B cell (primary cell): ENCODE measurements at places on chromosomes 12 and 14.
A peak's percentile ranks its signal among the peaks of the same experiment; 100 is the strongest.

DNA sequence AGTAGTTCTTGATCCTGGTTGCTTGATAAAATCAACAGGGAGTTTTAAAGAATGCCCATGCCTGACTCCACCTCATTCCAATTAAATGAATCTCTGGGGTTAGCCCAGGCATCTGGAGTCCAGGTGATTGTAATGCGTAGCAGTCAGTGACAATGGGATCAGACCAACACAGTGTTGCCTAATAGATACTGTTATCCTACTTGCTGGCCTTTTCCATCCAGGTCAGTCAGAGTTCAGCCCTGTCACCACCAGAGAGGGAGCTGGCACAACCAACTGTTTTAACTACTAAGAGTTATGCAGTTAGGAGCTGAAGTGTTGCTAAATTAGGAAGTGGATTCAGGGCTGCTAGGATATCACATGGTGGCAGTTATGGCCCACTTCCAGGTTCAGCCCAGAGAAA, 107.1 kb downstream of the GPR135 start:
- DNase-seq = no peak

DNA sequence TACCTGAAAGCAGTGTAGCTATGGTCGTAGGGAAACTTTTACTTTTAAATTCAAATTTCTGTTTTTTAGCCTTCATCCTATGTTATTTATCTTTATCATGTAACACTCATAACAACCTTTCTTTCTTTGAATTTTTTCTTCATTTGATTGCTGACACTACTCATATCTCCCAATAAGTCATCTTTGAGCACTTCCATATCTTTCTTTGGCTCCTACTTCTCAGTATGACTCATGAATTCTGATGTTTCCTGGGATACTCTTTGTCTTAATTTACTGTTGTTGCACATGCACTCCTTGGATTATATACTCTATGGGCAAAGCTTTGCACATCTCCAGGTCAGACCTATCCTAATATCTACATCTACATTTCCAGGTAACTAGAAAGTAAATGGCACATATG, 18.1 kb upstream of the IAPP start:
- DNase-seq = no peak

DNA sequence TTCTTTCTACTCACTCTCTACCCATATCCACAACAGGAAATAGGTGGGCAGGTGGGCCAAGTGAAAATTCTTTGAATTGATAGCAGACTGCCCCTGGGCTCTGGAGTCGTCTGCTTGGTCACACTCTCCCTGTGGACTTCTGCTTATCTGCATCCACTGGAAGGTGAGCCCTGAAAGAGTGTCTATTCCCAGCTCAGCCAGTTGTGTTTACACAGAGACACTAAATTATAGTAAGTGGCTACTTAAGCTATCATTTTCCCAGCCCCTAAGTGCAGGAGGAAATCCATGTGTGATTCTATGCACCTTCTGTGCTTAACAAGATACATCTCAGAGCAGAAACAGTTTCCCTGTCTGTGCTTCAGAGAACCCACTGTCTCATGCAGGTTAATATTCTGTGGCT, 338.4 kb downstream of the FUT8 start:
- DNase-seq = no peak

DNA sequence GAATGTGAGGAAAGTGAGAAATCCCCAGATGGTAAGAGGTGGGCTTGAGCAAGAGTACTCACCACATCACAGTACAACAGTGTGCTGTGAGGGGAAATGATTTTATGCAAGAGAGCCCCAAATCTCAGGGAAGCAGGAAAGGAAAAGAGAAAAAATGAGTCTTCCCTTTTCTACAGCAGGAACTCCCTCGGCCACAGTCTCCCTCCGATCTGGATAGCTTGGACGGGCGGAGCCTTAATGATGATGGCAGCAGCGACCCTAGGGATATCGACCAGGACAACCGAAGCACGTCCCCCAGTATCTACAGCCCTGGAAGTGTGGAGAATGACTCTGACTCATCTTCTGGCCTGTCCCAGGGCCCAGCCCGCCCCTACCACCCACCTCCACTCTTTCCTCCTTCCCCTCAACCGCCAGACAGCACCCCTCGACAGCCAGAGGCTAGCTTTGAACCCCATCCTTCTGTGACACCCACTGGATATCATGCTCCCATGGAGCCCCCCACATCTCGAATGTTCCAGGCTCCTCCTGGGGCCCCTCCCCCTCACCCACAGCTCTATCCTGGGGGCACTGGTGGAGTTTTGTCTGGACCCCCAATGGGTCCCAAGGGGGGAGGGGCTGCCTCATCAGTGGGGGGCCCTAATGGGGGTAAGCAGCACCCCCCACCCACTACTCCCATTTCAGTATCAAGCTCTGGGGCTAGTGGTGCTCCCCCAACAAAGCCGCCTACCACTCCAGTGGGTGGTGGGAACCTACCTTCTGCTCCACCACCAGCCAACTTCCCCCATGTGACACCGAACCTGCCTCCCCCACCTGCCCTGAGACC, 7.8 kb downstream of the ATN1 start:
- no peak for DNase-seq

GRCh38 chr12:18262514-18262913, 1.2 kb downstream of the PIK3C2G start:
- no peak for DNase-seq

GRCh38 chr14:22882529-22883172, 371 bp upstream of the REM2 start:
- peak; percentile 78 for DNase-seq

DNA sequence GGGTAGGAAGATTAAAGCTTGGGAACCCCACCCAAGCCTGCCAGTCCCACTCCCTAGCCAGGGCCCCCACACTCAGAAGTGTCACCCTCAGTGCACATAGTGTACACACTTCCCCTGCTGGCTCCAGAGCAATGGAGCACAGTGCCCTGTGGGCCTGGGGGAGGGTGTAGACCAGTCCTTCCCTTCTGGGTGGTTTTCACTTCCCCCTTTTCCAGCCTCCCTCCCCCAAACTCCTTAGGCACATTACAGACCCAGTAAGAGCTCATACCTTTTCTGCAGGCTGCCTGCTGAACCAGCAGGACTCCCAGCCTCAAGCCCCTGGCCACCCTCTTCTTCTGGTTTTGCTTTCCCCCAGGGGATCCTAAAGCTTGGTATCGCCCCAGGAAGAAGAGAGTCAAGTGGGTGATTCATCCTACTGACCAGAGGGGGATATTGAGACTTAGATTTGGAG, at the start of gene ZNF385A:
ZNF385A (minus strand) TSS at position 143 of the 451 bp plus-strand sequence. CDS start 219 bp downstream, outside the sequence.
- peak; percentile 71 for DNase-seq

GRCh38 chr12:31736472-31736871, 7.7 kb upstream of the AMN1 start:
- DNase-seq = peak; percentile 14

DNA sequence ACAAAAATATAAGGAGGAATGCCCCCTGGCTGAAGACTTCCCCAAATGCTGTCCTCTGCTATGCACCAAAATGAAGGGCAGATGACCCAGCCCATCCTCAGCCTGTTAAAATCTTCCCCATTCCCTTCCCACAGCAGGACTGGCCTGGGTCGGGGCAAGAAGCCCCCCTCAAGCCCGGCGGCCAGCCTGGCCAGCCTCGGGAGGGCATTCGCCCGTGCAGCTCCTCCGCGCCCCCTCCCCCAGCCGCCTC, 413 bp downstream of the RARG start:
- DNase-seq = no peak

- no peak for DNase-seq
These were observed 119.2 kb upstream of the NCOR2 start for GRCh38 chr12:124686370-124687173.

DNA sequence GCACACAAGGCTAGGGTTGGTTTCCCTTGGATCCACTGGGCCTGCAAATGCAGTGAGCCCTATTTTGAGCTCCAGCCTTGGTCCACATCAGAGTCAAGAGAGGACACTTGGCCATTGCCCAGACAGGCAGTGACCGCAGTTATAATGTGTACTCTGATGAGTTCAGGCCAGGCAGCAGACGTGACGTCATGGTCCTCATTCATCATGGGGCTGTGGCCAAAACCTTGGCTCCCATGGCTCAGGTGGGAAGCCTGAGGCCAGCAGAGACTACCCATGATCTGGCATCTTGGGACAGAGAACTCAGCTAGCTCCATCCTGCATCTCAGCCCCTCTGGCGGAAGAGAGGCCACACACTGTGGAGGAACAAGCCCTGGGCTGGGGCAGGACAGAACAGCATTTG, 16.4 kb downstream of the TMEM63C start:
- DNase-seq = no peak

GRCh38 chr12:45986641-45987339, 3.6 kb downstream of the SCAF11 start:
- peak; percentile 84 for DNase-seq

- no peak for DNase-seq
These were observed 274.5 kb downstream of the MED13L start for GRCh38 chr12:116002890-116003536.

- no peak for DNase-seq
These were observed 606.5 kb downstream of the GALC start for GRCh38 chr14:87386524-87386923.

GRCh38 chr12:119615518-119616475, 22.2 kb downstream of the TMEM233 start:
- DNase-seq = no peak

GRCh38 chr12:10207136-10207535, 5.5 kb upstream of the GABARAPL1 start:
- no peak for DNase-seq

- no peak for DNase-seq
These were observed 84.7 kb upstream of the MDM1 start for GRCh38 chr12:68416826-68417225.

- no peak for DNase-seq
These were observed 14.6 kb downstream of the CFAP54 start for GRCh38 chr12:96503976-96504375.

DNA sequence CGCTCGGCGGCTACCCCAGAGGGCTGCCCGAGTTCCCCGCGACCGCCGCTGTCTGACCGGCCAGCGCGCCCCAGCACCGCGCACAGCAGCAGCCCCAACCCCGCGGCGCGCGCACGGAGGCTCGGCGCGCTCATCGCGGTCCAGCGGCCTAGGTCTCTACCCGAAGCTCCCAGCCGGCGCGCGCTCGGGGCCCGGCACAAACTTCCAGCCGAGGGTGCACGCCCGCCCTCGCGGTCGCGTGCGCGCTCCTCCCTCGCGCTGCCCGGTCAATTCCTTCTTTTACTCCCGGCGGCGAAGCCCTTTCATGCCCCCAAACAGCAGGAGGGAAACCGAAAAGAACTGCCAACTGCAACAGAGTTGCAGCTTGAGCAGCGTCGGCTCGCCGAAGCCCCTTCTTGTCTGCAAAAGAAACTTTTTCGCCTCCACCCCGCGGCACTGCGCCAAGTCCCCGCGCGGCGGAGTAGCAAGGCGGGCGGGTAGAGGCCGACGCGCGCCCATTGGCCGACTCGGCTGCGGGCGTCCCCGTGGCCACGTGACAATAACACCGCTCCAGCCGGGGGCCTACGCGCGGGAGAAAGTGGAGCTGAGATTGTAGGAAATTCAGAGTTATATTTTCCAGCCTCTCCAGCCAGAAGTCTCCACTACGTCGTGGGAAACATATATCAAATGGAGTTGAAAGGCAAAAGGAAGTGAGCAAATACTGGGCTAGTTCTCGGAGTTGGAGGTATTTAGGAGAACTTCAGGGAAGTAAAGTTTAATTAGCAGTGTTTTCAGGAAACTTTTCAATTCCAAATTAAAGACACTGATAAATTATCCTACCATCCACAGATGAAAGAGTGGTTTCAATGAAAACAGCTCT, at the start of gene LRIG3:
LRIG3 (minus strand) TSS at position 403 of the 859 bp plus-strand sequence; CDS start at position 134, 269 bp downstream.
- DNase-seq = peak; percentile 14

- no peak for DNase-seq
These were observed 49.8 kb downstream of the NOC4L start for GRCh38 chr12:132194056-132194455.

- DNase-seq = no peak
These were observed 137.5 kb downstream of the CCDC91 start for GRCh38 chr12:28327722-28328121.

DNA sequence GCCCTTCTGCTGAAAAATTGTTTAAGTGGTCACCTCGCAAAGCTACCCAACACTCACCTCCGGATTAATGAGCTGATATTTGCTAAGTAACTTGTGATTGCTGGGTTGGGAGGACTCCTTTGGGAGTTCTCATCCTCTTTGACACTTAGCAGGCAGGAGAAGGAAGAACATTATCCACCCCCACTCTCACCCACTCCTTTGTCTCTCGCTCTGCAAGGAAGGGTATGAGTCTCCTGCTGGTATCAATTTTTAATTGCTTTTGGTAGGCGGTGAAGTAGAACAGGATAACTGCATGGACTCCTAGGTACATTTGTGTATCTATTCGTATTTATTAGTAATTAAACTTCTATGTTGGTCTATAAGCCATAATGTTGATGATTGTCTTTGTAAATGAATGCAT, 6.9 kb upstream of the ABHD12B start:
- no peak for DNase-seq
